ENCODE measurements at places on chromosomes 4 and X. TPM values are rescaled to one million over a fixed set of nuclear protein-coding genes. Genes with fewer than 3 reads are reported as not detected.

The IL21 gene
- total RNA-seq: 14.2 TPM

The GNPDA2 gene
- total RNA-seq: 14.0 TPM

The LANCL3 gene
- 0.07 TPM for total RNA-seq

DNA sequence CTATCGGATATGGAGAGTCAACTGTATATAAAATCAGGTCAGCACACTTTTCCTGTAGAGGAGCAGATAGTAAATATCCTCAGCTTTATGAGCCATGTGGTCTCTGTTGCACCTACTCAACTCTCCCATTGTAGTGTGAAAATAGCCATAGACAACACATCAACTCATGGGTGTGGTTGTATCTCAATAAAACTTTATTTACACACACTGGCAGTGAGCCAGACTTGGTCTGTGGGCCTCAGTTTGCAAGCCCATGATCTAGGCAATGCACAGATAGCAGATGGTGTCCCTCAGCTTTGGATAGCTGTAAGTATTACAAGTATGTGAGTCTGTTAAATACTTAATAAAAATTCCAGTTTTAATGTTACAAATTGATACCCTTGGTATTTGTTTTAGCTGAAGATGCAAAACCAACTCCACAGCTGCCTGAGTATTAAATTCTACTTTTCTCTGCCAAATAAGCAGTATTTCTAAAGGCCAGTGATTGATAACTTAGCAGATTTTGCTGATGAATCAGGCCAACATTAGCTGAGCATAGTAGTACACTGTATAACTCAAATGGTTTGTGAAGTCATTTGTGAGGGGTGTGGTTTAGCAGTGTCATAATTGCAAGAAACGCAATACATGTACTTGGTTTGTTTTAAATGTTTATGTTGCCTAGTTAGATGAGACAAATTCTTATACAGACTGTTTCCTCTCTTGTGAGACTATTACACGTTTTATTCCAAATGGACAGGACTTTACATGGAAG is 87.3 kb downstream of the GPR143 start:
- H3K36me3 ChIP-seq: peaks cover 16% of the 10 kb centered on the region
- no peaks in the 10 kb centered on the region for H3K27me3 ChIP-seq
- no peak overlapping the region for H3K4me3 ChIP-seq
- DNase-seq: no peak
- peak overlapping the region; percentile 79 for H3K27ac ChIP-seq

DNA sequence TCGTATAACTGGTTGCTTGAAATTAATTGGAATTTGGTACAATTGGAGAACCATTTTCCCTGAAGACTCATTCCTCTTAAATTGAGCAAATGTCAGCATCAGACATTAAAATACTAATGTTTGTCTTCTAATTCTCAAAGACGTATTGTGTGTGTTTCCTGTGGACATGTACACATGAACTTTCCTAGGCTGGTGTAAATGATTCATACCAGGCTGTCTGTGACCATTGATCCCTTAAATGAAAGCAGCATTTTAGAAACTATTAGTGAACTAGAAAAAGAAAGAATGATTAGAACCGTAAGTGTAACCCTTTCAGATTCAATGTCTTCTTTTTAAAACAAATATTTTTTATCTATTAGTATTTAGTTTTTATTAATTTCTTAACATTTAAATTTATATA is 332.9 kb downstream of the PPP3CA start:
- H3K36me3 ChIP-seq: no peaks in the 10 kb centered on the region
- no peak for DNase-seq
- no peak overlapping the region for H3K27ac ChIP-seq
- peaks cover 36% of the 10 kb centered on the region for H3K4me1 ChIP-seq

DNA sequence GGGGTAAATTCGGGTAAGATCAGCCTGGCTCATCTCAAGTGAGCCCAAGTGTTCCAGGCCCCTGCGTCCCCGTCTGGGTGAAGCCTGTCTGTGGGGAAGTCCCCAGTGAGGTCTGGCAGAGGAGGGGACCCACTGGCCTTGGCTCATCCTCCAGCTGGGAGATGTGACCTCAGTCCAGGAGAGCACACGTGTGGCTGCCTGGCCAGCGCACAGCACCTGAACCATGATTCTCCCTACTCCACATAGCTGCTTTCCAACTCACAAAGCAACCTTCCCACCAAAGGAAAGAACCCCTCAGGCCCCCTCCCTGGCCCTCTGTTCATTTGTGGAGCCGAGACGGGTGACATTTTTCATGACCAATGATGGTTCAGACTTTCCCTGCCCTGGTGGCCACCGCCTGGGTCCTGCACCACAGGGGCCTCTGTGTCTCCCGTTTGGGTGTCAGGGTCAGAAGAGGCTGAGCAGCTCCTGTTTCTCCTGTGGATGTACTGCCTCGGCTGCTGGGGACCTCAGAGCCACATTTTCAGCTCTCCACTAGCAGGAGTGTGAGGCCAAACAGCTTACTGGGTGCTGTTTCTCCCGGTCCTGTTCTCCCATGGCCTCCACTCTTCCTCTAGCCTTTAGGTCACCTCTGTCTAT is 111.4 kb downstream of the CPZ start:
- no peaks in the 10 kb centered on the region for H3K36me3 ChIP-seq
- DNase-seq: no peak
- H3K4me3 ChIP-seq: no peak overlapping the region

DNA sequence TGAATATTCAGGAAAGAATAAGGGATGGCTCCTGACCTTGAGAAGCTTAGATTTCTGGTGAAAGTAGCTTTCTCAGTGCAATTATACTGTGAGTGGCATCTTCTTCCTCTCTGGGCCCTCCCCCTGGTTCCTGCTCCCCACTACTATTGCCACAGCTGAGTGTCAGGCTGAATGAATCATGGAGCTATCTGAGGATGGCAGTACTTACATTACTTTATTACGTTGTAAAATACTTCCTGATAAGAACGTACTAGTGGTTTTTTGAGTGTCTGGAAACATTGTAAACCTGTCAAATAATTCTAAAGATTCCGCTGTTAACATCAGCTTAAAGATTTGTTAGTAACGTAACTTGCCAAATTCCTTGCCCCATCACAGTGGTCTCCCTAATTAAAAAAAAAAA is 36.2 kb downstream of the ARHGAP10 start:
- no peaks in the 10 kb centered on the region for H3K27me3 ChIP-seq
- no peak overlapping the region for H3K4me3 ChIP-seq
- H3K4me1 ChIP-seq: peaks cover 20% of the 10 kb centered on the region
- DNase-seq: no peak

DNA sequence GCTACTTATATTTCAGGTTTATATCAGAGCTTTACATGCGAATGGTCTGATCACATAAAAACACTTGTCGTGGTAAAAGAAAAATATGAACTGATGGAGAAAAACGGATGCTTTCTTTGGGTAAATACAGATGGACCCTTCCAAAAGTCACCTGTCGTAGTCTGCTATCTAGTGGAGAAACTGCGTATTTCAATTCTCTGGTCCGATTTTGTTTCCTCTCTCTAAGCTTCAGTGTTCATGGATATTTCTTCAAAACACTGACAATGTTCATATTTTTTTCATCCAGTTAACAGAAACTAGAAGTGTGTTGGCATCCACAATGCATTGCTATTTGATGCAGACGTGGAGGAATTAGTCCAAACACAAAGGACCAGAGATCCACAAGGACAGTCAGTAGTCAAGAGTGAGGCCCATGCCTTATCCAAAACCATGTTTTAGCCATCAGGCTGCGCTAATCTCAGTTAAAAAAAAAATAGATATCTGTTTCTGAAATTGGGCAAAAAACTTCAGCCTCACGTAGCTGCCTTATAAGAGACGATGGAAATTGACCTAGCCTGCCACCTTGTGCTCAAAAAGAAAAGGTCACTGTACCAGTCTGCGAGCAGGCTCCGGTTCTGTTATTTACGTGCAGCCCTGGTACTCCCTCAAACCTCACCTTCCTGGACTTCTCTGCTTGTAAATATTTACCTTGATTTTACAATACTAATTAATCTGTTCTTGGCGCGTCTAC is 16.0 kb downstream of the MEPE start:
- no peak overlapping the region for H3K27ac ChIP-seq
- peaks cover 10% of the 10 kb centered on the region for H3K4me1 ChIP-seq
- no peaks in the 10 kb centered on the region for H3K36me3 ChIP-seq

DNA sequence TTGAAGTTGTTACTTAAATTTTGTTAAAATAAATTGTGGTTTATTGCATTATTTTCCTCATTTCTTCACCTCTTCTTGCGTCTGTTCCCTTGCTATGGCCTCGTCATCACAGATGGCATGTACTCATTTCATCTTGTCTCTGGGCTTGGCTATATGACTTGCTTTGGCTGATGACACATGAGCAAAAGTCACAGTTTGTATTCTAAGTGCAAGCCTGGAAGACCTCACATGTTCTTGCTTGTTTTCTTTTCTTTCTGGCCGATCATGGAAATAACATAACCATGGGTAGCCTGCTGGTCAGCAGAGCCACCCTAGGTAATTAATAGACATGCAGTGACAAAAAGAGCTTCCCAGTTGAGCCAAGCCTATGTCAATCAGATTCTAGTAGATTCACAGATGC is 527.9 kb downstream of the SPRY1 start:
- H3K4me1 ChIP-seq: no peaks in the 10 kb centered on the region
- peaks cover 12% of the 10 kb centered on the region for H3K27me3 ChIP-seq
- H3K36me3 ChIP-seq: no peaks in the 10 kb centered on the region
- H3K4me3 ChIP-seq: no peak overlapping the region

GRCh38 chrX:16469870-16470269 is 180.1 kb upstream of the S100G start:
- no peak overlapping the region for H3K27ac ChIP-seq
- no peak for DNase-seq
- peaks cover 33% of the 10 kb centered on the region for H3K27me3 ChIP-seq
- H3K36me3 ChIP-seq: no peaks in the 10 kb centered on the region
- no peak overlapping the region for H3K4me3 ChIP-seq

DNA sequence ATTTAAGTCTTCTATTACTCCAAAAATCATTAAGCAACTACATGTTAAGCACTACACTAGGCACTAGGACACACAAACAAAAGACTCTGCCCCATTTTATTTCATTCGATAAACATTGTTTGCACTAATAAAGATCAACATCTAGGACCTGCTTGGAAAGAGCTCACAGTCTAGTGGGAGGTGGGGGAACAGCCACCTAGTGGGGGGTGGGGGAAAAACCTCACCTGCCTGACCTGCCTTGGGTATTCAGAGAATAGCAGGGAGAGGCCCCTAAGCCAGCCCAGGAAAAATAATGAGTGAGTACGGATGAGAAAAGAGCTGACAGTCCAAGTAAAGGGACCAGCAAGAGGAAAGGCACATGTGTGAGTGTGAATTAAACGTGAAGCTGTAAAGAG is 52.2 kb downstream of the PRDM5 start:
- no peaks in the 10 kb centered on the region for H3K4me1 ChIP-seq
- H3K36me3 ChIP-seq: no peaks in the 10 kb centered on the region
- no peak overlapping the region for H3K27ac ChIP-seq
- no peaks in the 10 kb centered on the region for H3K27me3 ChIP-seq

- H3K4me1 ChIP-seq: peaks cover 5% of the 10 kb centered on the region
- no peak overlapping the region for H3K4me3 ChIP-seq
- H3K36me3 ChIP-seq: no peaks in the 10 kb centered on the region
Observed at GRCh38 chr4:145703850-145704497, 24.0 kb downstream of the C4orf51 start.

- H3K4me1 ChIP-seq: peaks cover 10% of the 10 kb centered on the region
- H3K4me3 ChIP-seq: no peak overlapping the region
- DNase-seq: no peak
Observed at GRCh38 chr4:76696109-76696508, 201.8 kb downstream of the SOWAHB start.

DNA sequence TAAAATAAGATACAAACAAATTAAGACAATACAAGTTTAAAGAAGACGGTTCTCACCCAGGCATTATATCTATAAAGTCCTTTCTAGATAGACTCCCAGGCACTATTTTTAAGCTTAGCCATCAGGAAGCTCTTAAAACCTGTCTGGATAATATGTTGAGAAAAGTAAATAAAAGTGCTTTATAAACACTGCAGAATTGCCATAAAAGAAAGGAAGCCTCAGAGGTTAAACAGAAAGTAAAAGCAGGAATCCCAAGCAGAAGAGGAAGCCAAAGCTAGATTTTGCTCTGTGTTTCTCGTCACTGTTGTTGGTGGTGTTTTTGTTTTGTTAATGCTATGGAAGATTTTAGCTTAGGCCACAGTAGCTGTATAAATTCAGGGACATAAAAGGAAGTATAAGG is 1267.3 kb downstream of the PCDH19 start:
- no peaks in the 10 kb centered on the region for H3K27me3 ChIP-seq
- DNase-seq: no peak
- H3K4me1 ChIP-seq: no peaks in the 10 kb centered on the region
- H3K4me3 ChIP-seq: no peak overlapping the region
- no peak overlapping the region for H3K27ac ChIP-seq

- H3K27ac ChIP-seq: no peak overlapping the region
- H3K4me1 ChIP-seq: peaks cover 6% of the 10 kb centered on the region
- DNase-seq: no peak
Observed at GRCh38 chrX:39591099-39591498, 506.7 kb downstream of the BCOR start.

DNA sequence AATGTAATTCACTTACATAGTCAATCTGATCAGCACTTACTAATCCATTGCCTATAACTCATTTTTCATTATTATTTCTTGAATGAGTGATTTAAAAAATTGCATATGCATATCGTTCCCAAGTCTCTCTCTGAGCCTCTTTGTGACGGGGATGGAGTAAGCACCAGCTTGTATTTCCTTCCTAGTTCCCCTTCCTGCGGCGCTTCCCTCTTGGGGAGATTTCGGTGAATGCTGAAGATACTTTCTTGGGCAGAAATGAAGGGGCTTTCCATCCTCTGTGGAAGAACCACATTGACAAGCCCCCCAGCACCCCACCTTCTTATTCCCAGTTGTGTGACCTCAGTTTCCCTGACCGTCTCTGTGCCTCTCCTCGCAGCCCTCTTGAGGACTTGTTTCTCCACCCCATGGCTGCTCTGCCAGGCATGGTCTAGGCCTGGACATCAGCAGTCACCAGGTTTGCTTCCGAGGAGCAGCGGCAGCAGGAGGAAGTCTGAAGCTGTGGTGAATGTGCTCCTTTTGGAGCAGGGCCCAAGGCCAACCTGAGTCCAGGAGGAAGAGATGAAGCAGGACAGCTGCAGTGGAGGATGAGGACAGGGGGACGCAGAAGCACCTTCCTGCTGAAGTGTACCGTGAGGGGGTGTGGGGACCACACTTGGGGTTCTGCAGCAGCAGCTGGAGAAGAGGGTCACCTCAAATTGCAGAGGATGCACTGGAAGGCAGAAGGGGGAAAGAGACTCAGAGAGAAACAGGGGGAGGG is 124.9 kb downstream of the IRF2 start:
- H3K27ac ChIP-seq: no peak overlapping the region
- no peak for DNase-seq
- peaks cover 13% of the 10 kb centered on the region for H3K27me3 ChIP-seq
- no peaks in the 10 kb centered on the region for H3K36me3 ChIP-seq
- H3K4me3 ChIP-seq: no peak overlapping the region
- H3K4me1 ChIP-seq: peaks cover 9% of the 10 kb centered on the region

DNA sequence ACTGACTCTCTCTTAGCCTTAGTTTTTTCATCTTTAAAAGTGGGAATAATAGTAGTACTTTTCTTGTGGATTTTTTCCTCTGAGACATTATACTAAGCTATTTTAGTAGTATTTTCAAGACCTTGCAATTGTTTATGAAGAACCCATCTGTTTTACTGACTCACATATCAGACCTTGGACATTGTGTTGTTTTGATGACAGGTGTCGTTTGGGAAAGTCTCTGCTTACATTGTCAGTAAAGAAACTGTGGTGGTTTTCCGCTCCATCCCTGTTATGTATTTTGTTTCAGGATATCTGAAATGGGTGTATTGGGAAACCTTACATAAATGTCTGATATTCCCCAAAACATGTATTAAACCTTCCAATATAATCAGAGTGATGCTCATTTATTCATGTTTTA is 92.2 kb downstream of the STIM2 start:
- H3K4me3 ChIP-seq: no peak overlapping the region
- peaks cover 24% of the 10 kb centered on the region for H3K4me1 ChIP-seq
- H3K27me3 ChIP-seq: no peaks in the 10 kb centered on the region
- no peak for DNase-seq

Data from activated T-cell treated with anti-CD3 and anti-CD28 coated beads, Interleukin-2, amount 50 U/mL, for 72 hours (primary cell).